ENCODE measurements at places on chromosomes 2 and 18.

- DNase-seq = no peak
Observed at GRCh38 chr2:216735086-216735485, 39.7 kb upstream of the IGFBP5 start.

- DNase-seq = no peak
Observed at GRCh38 chr18:3855966-3856365, 406.0 kb downstream of the TGIF1 start.

DNA sequence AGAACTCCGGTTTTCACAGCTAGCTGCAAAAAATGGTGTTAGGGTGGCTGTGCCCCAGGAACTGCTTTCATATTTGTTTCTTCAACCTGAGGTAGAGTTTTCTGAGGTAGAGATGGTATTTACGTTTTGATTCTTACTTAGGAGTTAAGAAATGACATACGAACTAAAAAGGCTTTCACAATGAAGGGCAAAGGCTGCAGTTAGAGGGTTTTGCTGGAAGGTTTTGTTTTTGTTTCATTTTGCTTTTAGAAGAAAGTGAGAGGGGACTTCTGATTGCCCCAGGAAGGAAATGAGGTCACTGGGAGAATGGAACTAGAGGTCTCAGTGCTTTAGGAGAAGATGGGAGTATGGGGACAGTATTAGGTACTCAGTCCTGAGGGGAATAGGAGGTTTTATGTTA lies 15.5 kb downstream of the CDCA7 start:
- no peak for DNase-seq

- DNase-seq = no peak
Observed at GRCh38 chr18:31101183-31102024, 817 bp downstream of the DSC2 start.

- no peak for DNase-seq
Observed at GRCh38 chr2:30144260-30144659, 2.5 kb upstream of the YPEL5 start.

GRCh38 chr2:133867166-133867565 lies 298.9 kb upstream of the NCKAP5 start:
- no peak for DNase-seq

DNA sequence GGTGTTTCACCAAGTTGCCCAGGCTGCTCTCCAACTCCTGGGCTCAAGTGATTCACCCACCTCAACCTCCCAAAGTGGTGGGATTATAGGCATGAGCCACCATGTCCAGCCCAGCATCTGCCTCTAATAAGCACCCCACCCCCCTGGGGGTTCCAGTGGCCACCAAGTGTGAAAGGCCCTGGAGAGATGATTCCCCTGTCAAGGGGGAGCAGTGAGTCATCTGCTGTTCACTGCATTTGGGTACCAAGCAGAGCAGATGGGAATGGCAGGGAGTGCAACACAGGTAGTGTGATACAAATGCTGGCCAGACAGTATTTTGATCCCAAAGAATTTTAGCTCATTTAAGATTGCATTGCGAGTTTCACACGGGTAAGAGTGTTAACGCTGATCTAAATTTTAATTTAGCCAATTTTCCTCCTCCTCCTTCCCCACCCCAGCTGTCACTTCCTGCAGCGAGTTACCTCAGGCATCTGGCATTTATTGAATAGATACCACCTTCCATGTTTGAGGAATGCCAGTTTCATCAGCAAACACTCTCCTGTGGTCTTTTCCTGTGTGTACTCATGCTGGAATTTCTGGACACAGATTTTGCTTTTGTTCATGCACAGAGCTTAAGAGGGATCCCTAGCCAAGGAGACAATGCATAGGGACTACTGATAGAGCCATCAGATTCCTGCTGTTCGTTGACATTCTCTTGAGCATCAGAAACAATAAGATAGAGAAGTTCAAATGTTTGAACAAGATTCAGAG lies 32.4 kb upstream of the NCK2 start:
- DNase-seq = no peak

GRCh38 chr2:176535467-176536113 lies 266.3 kb downstream of the MTX2 start:
- DNase-seq = no peak

DNA sequence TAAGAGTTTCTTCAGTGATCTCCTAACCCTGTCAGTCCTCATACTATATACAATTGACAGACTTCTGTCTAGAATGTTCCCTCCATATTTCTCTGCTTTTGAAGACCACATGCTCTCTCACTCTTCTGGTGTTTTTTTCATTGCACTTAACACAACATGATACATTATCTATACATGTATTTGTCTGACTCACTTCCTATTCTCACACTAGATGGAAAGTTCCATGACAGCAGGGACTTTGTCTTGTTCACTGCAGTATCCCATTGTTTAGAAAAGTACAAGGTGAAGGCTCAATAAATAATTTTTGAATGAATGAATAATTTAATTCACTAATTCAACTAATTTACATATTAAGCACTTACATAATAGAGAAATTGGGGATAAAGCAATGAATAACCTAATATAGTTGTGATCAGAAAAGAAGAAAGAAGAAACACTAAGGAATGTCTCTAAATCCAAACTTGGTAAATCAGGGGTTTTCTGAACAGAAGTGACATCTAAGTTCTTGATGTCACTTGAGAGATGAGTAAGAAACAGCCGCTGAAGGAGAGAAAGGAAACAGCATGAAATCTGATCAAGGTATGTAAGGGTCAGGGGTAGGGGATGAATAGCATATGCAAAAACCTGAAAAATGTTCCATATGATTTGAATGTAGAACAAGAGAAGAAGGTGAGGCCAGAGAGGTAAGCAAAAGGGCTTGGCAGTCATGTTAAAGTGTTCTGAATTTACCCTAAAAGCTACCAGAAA lies 42.4 kb downstream of the MBD2 start:
- no peak for DNase-seq

DNA sequence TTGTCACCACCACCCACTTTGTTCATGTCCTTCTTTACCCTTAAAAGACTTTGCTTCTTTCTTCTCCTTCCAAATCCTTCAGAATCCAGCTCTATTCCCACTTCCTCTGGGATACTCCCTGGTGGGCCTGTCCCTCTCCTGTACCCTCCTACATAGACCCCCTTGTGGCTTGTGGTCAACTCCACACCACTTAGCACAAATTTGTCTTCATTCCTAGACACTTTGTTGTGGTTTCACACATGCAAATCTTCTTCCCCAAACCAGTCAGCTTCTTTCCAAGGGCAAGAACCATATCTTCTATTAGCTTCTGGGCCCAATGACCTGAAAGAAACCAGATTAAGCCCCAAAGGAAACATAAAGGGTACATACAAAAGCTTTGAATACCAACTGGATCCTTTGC lies 342.4 kb downstream of the TNS1 start:
- DNase-seq = no peak

- no peak for DNase-seq
Observed at GRCh38 chr2:138902239-138902871, 122.2 kb upstream of the NXPH2 start.

DNA sequence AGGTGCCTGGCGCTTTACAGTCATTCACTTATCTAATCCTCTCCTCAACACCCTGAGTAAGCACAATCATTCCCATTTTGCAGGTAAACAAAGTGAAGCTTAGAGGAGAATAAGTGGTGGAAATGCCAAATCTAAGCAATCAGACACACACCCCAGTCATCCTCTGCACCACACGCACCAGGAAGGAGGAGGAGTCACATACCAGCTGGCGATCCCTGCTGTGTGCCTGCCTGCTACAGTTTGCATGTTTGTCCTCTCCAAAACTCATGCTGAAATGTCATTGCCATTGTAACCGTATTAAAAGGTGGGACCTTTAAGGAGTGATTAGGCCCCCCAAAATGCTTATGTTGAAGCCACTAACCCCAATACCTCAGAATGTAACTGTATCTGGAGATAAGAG lies 93.7 kb downstream of the LOXHD1 start:
- no peak for DNase-seq

DNA sequence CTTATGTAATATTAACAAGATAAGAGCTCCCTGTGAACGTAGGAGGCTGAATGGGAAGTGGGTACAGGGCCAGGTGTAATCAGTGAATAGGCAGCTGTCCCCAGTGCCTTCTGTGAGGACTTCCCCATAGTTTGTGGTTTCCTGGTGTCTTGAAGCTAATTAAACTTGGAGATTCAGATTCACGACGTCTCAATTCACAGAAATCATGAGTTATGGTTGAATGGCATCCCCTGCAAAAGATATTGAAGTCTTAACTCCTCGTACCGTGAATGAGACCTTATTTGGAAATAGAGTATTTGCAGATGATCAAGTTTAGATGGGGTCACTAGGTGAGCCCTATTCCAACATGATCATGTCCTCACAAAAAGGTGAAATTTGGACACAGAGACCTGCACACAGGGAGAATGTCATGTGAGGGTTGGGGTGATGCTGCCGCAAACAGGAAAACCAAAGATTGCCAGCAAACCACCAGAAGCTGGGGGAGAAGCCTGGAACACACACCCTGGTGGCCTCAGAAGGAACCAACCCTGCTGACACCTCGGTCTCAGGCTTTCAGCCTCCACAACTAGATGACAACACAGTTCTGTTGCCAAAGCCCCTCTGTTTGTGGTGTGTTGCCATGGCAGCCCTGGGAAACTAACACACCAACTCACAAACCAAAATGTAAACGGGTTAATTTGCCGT lies 13.2 kb downstream of the ARL4C start:
- no peak for DNase-seq

DNA sequence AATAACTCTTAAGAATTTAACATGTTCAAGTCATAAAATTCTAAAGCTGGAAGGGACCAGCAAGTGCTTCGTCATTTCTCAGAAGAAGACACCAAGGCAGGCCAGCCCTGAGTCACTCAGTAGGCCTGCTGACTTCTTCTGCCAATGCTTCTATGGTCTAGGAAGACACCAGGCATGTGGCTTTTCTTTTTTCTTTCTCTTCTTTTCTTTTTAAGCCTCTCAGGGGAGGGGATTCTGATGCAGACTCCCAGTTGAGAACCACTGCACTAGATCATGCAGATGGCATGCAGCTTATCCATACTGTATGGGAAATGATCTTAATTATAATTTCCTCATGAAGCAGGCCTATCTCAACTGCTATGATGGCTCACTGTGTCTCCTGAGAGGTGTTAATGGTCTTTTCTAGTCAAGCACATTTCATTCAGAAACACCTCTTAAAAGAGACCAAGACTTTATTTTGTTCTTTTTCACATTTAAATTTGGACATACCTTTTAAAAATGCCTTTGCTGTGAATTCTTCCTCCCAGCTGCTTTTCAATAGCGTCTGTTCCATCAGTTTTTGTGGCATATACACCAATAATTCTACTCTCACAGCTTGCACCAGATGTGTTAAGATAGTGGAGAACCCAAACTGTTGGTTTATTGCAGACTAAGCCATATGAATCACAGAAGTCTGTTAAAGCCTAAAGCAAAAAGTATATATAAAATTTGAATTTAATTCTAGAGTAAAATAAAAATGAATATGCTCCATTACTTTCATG lies 11.3 kb downstream of the KCTD18 start:
- no peak for DNase-seq

- DNase-seq = no peak
Observed at GRCh38 chr18:63971320-63972001, 1.6 kb downstream of the SERPINB8 start.

GRCh38 chr2:223723954-223724411 lies 113.4 kb downstream of the AP1S3 start:
- DNase-seq = no peak

- no peak for DNase-seq
Observed at GRCh38 chr2:21819454-21819853, 695.7 kb downstream of the TDRD15 start.

DNA sequence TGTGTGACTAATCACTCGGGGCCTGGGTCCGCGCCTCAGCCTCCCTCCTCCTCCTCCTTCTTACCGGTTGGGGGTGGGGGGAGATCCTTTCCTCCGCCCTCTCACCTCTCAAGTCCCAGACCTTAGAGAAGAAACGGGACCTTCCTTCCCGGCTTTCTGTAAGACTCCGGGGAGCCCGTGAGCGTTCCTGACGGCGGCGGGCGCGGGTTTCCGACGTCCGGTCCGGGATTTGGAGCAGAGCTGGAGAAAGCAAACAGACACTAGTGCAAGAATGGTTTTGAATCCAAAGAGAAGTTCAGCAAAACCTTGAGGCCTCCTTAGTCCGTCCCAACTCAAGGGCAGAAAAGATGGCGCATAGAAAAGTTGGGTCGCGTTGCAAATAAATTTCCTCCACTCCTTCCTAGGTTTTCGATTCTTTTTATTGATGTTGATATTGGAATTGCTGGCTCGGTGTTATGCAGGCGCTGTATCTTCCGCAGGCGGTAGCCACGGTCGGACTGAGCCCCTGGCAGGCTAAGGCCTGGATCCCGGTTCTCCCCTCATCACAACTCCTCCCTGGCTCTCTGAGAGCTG lies 2.0 kb downstream of the DLX1 start:
- DNase-seq = no peak

DNA sequence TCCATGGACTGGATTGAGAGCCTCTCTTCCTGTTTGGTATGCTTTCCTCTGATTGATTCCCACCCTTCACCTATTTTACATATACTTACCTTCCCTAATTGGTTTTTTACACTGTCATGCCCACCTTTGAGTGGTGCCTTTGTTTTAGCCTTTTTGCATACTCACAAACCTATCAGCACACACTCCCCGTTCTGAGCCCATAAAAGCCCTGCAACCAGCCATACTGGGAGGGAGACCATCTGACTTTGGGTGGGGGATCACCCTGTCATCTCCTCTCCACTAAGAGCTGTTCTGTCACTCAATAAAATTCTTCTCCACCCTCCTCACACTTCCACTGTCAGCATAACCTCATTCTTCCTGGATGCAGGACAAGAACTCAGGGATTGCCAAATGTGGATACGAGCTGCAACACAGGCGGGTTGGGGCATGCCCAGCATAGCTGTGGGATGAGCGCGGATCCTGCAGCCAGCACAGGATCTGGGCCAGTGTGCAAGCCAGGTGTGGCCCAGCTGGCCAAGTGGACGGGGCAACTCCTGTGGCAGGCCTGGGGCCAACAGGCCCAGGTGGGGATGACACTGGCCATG lies 9.4 kb upstream of the MOB1A start:
- no peak for DNase-seq

- no peak for DNase-seq
Observed at GRCh38 chr2:35463805-35464596, 891.6 kb upstream of the CRIM1 start.
